NCI-H1417 (cell line): ENCODE measurements at places on chromosomes 3 and 15.

DNA sequence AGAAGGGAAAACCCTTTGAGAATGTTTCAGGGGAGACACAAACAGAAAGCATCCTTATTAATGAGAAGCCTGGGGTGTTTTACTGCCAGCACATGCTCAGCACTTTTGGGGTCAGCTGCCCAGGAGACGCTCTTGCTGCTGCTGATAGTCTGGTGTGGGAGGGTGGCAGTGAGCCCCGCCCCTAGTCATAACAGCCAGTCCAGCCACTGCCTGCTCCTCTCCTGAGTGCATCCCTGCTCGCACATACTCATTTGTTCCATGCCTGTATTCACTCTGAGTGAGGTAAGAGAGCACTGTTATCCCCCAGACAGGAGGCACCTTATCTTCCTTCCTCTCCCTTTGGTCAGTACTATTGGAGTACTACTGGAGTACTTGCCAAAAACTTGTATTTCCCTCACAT, 101.3 kb downstream of the ETFA start:
- no peak for DNase-seq

- no peak for DNase-seq
Observed at GRCh38 chr3:110184536-110184935, 847.2 kb upstream of the DPPA4 start.

DNA sequence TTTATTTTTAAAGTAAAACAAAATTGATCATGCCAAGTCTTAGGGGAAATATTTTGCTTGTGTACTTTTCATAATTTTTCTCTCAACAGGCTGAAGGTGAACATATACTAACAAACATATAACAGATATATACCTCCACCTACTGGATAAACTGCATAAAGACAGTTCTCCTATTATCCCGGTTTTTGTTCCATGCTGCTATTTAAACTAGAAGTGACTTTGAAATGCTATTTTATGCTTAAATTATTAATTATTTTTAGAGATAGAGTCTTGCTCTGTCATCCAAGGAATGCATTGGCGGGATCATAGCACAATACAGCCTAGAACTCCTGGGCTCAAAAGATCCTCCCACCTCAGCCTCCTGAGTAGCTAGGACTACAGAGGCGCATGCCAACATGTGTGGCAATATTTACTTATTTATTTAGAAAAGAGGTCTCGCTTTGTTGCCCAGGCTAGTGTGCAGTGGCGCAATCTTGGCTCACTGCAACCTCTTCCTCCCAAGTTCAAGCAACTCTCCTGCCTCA, 49.8 kb downstream of the ST3GAL6 start:
- DNase-seq, result no peak

DNA sequence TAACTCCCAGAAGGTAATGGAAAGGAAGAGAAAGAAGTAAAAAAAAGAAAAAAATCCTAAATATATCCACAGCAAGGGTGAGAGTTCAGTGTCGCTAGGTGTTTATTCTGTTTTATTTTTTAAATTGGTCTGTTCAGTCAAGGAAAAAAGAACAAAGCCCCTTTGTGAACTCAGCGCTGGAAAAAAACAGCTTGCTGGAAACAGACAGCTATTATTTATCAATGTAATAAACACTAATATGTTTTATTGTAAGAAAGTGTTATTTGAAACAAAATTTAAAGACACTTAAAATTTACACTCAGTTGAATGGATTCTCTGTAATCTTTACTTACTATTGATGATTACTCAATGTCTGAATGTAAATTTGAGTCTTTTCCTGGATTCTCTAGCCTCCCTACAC, 32.3 kb upstream of the LEKR1 start:
- no peak for DNase-seq

DNA sequence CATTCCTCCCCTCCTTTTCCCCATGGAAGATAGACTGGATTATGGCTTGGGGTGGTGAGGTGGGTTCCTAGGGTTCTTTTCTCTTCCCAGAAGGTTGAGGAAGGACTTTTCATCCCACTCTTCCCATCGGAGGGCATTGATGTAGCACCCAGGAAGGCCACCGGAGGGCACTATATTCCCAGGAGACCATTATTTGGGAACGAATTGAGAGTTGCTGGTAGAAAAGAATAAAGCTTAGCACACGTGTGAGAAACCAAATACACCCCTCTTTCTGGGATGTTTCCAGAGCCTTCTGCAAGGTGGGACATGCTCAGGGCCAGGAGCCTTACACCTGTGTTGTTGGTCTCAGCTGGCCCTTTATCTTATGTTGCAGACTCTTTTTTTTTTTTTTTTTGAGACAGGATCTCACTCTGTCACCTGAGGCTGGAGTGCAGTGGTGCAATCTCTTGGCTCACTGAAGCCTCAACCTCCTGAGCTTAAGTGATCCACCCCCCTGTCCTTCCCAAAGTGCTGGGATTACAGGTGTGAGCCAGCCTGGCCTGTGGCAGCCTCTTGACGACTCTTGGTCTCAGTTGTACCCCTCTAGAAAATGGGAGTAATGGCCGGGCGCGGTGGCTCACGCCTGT, 6.3 kb upstream of the CDC25A start:
- DNase-seq, result peak; percentile 36

- peak; percentile 85 for DNase-seq
Observed at GRCh38 chr3:49017971-49018706, at the start of gene DALRD3. TSS of gene DALRD3 (minus strand) at chr3:49018580. CDS start at chr3:49018564, 16 bp downstream.
